ENCODE measurements at places on chromosomes 4 and X. TPM values are rescaled to one million over a fixed set of nuclear protein-coding genes. Genes with fewer than 3 reads are reported as not detected.

Gene TBC1D25
- total RNA-seq, result 34.3 TPM

Gene ADAMTS3
- total RNA-seq, result 0.10 TPM

GRCh38 chr4:127217586-127218229, 415.0 kb upstream of the INTU start:
- H3K4me3 ChIP-seq, result no peak overlapping the region
- H3K27ac ChIP-seq, result no peak overlapping the region
- no peak for DNase-seq
- H3K4me1 ChIP-seq, result no peaks in the 10 kb centered on the region
- H3K27me3 ChIP-seq, result no peaks in the 10 kb centered on the region

DNA sequence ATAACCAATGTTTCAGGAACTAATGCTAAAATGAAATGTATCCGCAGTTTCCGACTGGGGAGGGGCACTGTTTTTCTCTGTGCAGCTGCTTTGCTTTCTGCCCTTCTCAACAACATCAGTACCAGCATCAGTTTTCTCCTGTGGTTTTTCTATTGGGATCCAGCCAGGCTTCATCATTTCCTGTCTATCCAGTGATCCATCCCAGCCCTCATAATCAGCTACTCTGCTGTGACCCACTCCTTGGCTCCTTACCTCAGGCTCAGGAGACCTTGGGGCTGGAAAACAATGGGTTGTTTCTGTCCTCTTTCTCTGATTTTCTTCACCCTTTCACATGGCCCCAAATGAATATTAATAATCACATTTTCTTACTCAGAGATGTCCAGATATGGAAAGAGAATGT, 222.2 kb upstream of the DKK2 start:
- no peak overlapping the region for H3K4me3 ChIP-seq
- no peak overlapping the region for H3K27ac ChIP-seq
- H3K4me1 ChIP-seq, result no peaks in the 10 kb centered on the region
- no peaks in the 10 kb centered on the region for H3K36me3 ChIP-seq
- no peaks in the 10 kb centered on the region for H3K27me3 ChIP-seq

DNA sequence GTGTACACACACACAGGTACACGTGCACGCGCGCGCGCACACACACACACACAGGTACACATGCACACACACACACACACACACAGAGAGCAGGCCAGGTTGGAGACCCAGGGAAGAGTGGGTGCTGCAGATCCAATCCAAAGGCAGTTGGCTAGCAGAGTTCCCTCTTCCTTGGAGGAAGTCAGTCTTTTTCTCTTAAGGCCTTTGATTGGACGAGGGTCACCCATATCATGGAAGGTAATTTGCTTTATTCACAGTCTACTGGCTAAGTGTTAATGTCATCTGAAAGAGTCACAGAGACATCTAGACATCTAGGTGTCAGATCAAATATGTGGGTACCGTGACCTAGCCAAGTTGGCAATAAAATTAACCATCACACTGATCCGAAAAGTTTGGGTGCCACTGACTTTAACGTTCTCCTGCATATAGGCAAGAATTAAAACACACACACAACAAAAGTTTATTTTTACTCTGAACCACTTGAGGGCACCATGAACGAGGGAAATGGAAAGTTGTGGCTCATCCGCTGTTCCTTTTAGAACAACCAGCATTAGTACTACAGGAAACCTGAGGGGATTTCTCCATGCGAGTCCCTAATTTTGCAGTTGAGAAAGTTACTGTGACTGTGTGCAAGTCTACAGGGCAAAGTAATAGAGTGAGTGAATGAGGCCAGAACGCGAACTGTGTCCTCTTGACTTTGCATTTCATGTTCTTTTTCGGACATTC, 66.0 kb upstream of the STOX2 start:
- H3K27me3 ChIP-seq, result peaks cover 3% of the 10 kb centered on the region
- no peak overlapping the region for H3K4me3 ChIP-seq
- peaks cover 7% of the 10 kb centered on the region for H3K4me1 ChIP-seq
- no peak for DNase-seq

DNA sequence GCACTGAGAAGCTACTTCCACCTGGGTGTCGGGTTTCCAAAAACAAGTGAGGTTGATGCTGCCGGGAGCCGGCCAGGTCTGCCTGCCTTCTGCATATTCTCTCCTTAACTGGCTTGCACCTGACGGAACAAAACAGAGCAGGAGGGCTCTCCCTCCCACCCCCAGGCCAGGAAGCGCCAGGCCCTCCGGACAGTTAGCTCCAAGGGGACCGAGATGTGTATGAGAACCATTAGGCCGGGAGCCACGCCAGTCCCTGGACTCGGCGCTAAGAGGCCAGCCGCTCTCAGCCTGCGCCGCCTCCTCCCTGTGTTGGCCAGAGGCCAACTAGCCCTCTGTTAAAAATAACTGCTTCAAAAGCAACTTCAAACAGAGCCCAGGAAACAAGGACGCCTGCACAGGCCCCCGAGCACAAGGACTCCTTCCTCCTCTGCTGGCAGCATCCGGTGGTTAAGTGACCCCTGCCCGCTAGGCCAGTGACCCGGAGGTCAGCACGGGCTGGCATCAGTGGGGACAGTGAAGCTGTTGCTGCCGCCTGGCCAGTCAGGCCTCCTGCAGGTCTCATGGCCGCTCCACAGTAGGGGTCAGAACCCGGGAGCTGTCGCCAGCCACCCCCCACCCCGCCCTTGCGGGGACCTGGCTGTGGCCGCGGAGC, 107.9 kb downstream of the ABLIM2 start:
- H3K27ac ChIP-seq, result peak overlapping the region; percentile 52

DNA sequence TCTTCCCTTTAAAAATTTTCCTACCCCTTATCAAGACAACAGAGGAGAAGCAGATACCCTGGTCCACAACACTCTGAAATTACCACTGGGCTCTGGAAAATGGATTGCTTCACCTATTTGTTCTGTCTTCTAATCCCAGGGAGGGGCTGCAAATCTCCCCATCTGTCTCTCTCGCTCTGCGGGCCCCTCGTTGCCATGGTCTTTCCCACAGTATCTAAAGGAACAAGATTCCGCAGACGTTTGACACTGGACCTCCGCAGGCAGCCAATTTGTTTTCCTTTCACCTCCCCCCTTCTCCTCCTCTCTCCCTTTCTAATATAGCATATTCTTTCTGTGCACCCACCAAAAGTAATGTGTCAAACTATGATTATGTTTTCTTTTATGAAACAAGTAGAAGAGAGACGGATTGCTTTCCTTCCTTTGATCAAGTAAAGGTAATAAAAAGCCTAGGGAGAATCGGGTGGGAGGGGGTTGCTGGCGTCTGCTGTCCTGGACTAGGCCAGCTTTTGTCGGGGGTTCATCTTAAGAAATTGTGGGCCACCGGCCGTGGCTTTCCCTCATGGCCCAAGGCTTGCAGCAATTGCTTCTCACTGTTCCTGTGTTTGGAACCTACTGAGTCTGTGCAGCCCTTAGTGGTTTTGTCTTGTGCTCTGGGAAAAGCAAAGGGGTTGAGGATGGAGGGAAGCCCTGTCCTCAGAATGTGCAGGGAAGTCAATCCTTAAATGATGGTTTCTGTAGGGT, 81.0 kb downstream of the MGST2 start:
- peak overlapping the region; percentile 95 for H3K27ac ChIP-seq
- peaks cover 37% of the 10 kb centered on the region for H3K4me1 ChIP-seq
- H3K36me3 ChIP-seq, result no peaks in the 10 kb centered on the region
- no peak for DNase-seq
